ENCODE measurements at places on chromosomes 1 and 21. TPM values are rescaled to one million over a fixed set of nuclear protein-coding genes. Genes with fewer than 3 reads are reported as not detected.

DNTTIP2 gene
- 48.7 TPM for total RNA-seq

NBPF6 gene
- not detected for total RNA-seq

GRCh38 chr1:167935216-167936067, 1.0 kb upstream of the DCAF6 start:
- H3K36me3 ChIP-seq: no peaks in the 10 kb centered on the region
- peak overlapping the region; percentile 98 for H3K4me3 ChIP-seq
- no peak for DNase-seq
- H3K27ac ChIP-seq: peak overlapping the region; percentile 100
- H3K4me1 ChIP-seq: peaks cover 27% of the 10 kb centered on the region

DNA sequence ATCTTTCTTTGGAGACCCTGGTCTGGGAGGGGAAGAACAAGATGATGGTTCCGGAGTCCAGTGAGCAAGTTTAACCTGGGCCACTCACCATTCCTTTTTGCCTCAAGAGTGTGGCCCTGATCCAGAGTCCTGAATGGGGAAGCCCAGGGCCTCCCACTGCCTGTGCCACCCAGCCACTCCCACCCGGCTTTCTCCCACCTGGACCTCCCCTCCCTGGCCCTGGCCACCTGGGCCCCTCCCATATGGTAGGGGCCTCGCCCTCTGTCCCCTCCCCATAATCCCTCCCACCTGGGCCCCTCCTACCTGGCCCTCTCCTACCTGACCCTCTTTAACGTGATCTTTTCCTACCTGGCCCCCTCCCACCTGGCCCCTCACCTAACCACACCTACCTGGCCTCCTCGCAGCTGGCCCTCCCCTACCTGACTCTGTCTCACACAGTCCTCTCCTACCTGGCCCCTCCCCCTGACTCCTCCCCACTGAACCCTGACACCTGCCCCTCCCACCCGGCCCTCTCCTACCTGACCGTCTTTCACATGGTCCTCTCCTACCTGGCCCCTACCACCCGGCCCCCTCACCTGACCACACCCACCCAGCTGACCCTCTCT, 220.7 kb upstream of the VAMP3 start:
- DNase-seq: no peak
- no peaks in the 10 kb centered on the region for H3K36me3 ChIP-seq
- H3K27me3 ChIP-seq: peaks cover 21% of the 10 kb centered on the region
- no peak overlapping the region for H3K27ac ChIP-seq

- H3K4me3 ChIP-seq: no peak overlapping the region
- no peak for DNase-seq
- peaks cover 34% of the 10 kb centered on the region for H3K27me3 ChIP-seq
Measured at GRCh38 chr1:222241410-222241809, 306.5 kb downstream of the HHIPL2 start.

GRCh38 chr1:13737398-13737797, 37.4 kb downstream of the PRDM2 start:
- H3K4me1 ChIP-seq: peaks cover 2% of the 10 kb centered on the region
- H3K4me3 ChIP-seq: no peak overlapping the region
- H3K27me3 ChIP-seq: no peaks in the 10 kb centered on the region
- no peak for DNase-seq

DNA sequence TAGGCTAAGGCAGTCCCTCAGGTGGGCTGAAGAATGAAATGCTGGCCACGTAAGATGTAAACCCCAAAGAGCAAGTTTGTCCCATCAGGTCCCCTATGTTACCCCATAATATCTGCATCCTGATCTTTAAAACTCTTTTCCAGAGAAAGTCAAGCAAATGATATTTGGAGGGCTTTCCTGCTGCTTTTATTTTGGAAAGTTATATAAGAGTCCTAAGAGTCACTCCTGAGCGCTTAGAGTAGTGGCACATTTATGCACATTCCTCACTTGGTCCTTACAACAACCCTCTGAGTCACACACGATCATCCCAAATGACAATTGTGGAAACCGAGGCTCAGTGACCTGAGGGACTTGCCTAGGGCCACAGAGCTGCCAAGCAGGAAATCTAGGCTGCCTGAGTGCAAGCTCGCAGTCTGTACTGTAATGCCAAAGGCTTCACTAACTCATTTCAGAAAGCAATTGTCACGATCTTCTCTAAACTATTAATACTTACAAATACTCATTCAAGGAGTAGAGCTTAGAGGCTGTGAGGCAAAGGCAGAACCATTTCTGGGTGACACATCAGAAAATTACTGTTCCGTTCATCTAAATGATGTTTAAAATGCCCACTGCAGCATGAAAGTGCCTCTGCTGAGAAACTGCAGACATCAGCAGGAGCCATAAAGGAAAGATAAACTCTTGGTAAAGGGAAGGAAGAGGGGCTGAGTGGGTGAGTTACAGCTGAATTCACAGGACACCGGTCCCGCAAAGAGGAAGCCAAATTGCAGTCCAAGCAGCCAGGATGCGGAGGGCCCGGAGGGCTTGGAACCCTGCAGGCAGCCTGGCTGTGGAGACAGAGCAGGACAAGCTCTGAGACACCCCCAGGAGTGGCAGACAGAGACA, 30.8 kb downstream of the CAPZB start:
- no peak overlapping the region for H3K4me3 ChIP-seq
- H3K27ac ChIP-seq: peak overlapping the region; percentile 5
- no peaks in the 10 kb centered on the region for H3K27me3 ChIP-seq
- no peak for DNase-seq
- H3K4me1 ChIP-seq: peaks cover 8% of the 10 kb centered on the region

GRCh38 chr1:53165408-53165961, 23.0 kb upstream of the SLC1A7 start:
- no peaks in the 10 kb centered on the region for H3K36me3 ChIP-seq
- no peak overlapping the region for H3K4me3 ChIP-seq
- H3K27me3 ChIP-seq: peaks cover 60% of the 10 kb centered on the region

DNA sequence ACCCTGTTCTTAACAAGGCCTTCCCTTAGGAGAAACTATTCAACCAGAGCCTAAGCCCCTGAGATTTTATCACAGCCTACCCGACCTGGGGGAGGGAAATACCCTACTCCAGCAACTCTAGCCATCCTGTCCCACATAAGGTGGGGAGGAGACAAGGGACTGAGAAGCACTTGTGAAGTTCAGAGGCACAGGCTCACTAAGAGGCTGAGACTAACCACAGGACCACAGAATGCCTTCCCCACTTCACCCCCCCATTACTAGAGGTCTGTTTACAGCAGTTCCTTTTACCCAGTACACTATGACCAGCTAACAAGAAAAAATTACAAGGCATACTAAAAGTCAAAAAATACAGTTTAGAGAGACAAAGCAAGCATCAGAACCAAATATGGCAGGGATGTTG, 86.8 kb downstream of the TEX35 start:
- H3K27ac ChIP-seq: no peak overlapping the region
- DNase-seq: no peak
- H3K4me3 ChIP-seq: no peak overlapping the region
- H3K36me3 ChIP-seq: no peaks in the 10 kb centered on the region
- H3K27me3 ChIP-seq: no peaks in the 10 kb centered on the region
- no peaks in the 10 kb centered on the region for H3K4me1 ChIP-seq

GRCh38 chr21:32389337-32390015, 3.3 kb downstream of the URB1 start:
- H3K27ac ChIP-seq: no peak overlapping the region
- no peak for DNase-seq
- peaks cover 6% of the 10 kb centered on the region for H3K4me1 ChIP-seq
- peaks cover 6% of the 10 kb centered on the region for H3K27me3 ChIP-seq
- no peak overlapping the region for H3K4me3 ChIP-seq

DNA sequence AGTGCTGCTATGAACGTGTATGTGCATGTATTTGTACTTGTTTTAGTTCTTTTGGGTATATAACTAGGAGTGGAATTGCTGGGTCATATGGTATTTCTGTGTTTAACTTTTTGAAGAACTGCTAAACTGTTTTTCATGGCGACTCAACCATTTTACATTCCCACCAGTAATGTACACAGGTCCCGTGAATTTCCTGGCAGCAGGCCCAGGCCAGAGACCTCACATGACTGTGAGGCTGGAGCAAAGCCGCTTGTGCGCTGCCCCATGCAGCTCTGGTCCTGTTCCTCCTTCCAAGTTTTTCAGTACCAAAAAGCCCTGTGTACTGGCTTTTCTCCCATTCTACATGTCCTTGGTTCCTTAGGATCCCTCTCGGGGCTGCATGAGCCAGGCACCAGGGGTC, 29.6 kb downstream of the ACOT11 start:
- no peaks in the 10 kb centered on the region for H3K27me3 ChIP-seq
- H3K36me3 ChIP-seq: no peaks in the 10 kb centered on the region
- DNase-seq: no peak
- no peak overlapping the region for H3K4me3 ChIP-seq
- H3K27ac ChIP-seq: no peak overlapping the region

- H3K4me3 ChIP-seq: no peak overlapping the region
- H3K4me1 ChIP-seq: no peaks in the 10 kb centered on the region
- no peaks in the 10 kb centered on the region for H3K27me3 ChIP-seq
- H3K27ac ChIP-seq: no peak overlapping the region
- DNase-seq: no peak
Measured at GRCh38 chr1:82218846-82219245, 418.1 kb downstream of the ADGRL2 start.

GRCh38 chr21:15514073-15514946, 215.5 kb upstream of the USP25 start:
- H3K4me1 ChIP-seq: peaks cover 8% of the 10 kb centered on the region
- no peak for DNase-seq
- no peak overlapping the region for H3K4me3 ChIP-seq
- no peaks in the 10 kb centered on the region for H3K27me3 ChIP-seq
- H3K36me3 ChIP-seq: no peaks in the 10 kb centered on the region

DNA sequence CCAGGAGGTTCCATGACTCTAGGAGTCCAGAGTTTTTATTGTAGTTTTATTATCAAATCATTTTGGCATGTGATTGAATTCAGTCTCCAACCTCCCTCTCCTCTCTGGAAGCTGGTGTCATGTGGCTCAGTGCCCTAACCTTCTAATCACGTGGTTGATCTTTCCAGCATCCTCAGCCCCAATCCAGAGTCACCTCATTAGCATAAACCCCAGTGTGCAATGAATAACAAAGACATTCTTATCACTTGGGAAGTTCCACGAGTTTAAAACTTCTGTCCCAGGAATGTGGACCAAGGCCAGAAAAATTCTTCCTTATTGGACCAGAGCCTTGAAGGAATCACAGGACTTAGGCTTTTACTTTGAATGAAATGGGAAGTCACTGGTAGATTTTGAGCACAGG, 52.2 kb downstream of the KIRREL1 start:
- H3K4me3 ChIP-seq: no peak overlapping the region
- H3K27me3 ChIP-seq: no peaks in the 10 kb centered on the region
- H3K27ac ChIP-seq: no peak overlapping the region
- H3K4me1 ChIP-seq: peaks cover 13% of the 10 kb centered on the region
